Aorta (tissue), 5 donors: ENCODE measurements at places on chromosomes 7 and 10.

GRCh38 chr10:127498087-127498486, 51.0 kb upstream of the NPS start:
- H3K27ac ChIP-seq: no peak overlapping the region
- H3K36me3 ChIP-seq: no peaks in the 10 kb centered on the region
- no peak overlapping the region for H3K4me3 ChIP-seq

GRCh38 chr7:73718905-73719805, at the start of gene STX1A:
STX1A (minus strand) TSS chr7:73719669; CDS start chr7:73719631, 38 bp downstream.
- H3K27ac ChIP-seq: no peak within 1 kb of the TSS
- DNase-seq: peak; percentile 91
- no peaks in the 10 kb centered on the region for H3K36me3 ChIP-seq
- no peaks in the 10 kb centered on the region for H3K27me3 ChIP-seq
- no peaks in the 10 kb centered on the region for H3K4me1 ChIP-seq

DNA sequence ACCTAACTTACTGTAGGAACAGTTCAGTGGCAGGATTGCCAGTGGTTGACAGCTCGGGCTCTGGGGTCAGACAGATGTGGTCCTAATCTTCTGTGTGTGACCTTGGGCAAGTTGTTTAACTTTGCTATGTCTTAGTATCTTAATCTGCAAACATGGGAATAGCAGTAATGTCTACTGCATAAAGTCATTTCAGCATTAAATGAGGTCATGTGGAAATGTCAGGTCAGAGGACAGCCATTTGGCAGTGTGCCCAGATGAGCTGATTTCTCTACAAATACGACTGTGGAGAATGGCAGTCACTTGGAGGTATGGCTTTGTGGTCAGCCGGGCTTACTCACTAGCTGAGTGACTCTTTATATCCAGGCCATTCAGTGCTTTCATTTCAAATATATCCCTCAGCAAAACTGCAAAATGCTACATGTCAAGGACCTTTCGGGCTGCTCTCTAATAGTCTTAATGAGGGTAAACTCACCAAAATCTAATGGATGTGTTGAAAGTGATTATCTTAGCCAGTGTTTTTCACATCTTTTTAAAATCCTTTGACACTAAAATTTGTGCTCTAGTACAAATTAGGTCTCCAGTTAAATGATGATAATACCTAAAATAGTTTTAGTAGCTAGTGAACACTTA, 171.4 kb downstream of the ST7 start:
- H3K4me3 ChIP-seq: no peak overlapping the region
- H3K36me3 ChIP-seq: no peaks in the 10 kb centered on the region
- H3K4me1 ChIP-seq: peaks cover 2% of the 10 kb centered on the region

DNA sequence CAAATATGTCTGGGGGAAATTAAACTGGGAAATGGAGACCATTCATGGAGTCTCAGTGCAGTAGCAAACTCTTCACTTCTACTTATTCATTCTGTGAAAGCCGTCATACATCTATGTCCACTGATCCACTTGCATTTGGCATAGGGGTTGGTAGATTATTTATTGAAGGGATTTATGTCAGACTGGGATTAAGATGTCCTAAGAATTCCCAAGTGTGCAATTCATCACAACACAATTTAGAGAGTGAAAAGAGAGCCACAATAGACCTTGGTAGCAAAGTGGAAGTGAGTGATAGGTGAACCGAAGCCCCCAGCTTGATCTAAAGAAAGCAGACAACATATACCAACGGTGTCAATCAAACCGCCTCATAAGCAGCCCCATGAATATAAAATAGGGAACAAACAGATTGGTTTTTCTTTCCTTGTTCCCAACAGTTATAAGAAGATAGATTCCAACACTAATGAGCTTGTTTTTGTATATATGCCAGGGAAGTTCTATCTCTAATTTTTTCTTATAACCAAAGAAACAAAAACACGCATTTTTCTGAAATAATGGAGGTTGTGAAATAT, 234.3 kb downstream of the CACNA2D1 start:
- no peaks in the 10 kb centered on the region for H3K4me1 ChIP-seq
- H3K4me3 ChIP-seq: no peak overlapping the region
- H3K27me3 ChIP-seq: no peaks in the 10 kb centered on the region
- no peak overlapping the region for H3K27ac ChIP-seq
- no peak for DNase-seq

DNA sequence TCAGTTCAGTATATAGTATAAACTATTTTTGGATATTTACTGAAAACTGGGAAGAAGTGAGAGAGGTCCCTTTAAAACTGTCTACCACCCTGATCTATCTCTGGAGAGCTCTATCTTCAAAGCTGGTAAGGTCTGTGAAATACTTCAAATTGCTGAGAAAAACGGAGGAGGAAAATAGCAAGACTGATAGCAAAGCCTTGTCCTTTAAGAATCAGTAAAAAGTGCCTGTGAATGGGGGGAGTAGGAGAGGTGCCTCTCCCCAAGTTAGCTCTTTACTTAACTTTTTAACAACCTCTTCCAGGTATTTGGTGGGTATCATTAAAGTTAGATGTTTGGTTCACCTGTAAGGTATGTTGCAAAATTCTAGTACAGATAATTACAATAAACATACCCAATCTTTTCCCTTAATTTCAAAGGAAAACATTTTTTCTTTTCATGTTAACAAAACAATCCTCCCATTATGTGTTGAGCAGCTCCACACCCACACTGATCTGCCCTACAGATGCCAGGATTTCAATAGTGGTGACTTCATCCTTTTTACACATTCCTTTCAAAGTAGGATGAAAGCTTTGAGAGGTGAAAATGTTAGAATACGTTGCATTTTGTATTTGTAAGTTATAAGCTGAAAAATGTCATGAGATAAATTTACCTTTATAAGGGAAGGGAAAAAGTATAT, 149.2 kb downstream of the CRPPA start:
- no peaks in the 10 kb centered on the region for H3K4me1 ChIP-seq
- H3K27ac ChIP-seq: no peak overlapping the region
- no peaks in the 10 kb centered on the region for H3K36me3 ChIP-seq
- H3K27me3 ChIP-seq: no peaks in the 10 kb centered on the region
- no peak for DNase-seq

- no peaks in the 10 kb centered on the region for H3K36me3 ChIP-seq
- H3K27ac ChIP-seq: no peak overlapping the region
- H3K4me3 ChIP-seq: no peak overlapping the region
- DNase-seq: peak; percentile 34
- no peaks in the 10 kb centered on the region for H3K4me1 ChIP-seq
- no peaks in the 10 kb centered on the region for H3K27me3 ChIP-seq
Measured at GRCh38 chr7:57375783-57376182, 74.2 kb upstream of the ZNF716 start.

- DNase-seq: no peak
- H3K4me1 ChIP-seq: no peaks in the 10 kb centered on the region
- H3K27me3 ChIP-seq: no peaks in the 10 kb centered on the region
- no peaks in the 10 kb centered on the region for H3K36me3 ChIP-seq
- H3K4me3 ChIP-seq: no peak overlapping the region
Measured at GRCh38 chr7:99270702-99271101, 1.9 kb upstream of the MYH16 start.
